ENCODE measurements at places on chromosomes 3 and 15.

GRCh38 chr3:27767000-27767399 lies 44.9 kb upstream of the EOMES start:
- no peak for DNase-seq

DNA sequence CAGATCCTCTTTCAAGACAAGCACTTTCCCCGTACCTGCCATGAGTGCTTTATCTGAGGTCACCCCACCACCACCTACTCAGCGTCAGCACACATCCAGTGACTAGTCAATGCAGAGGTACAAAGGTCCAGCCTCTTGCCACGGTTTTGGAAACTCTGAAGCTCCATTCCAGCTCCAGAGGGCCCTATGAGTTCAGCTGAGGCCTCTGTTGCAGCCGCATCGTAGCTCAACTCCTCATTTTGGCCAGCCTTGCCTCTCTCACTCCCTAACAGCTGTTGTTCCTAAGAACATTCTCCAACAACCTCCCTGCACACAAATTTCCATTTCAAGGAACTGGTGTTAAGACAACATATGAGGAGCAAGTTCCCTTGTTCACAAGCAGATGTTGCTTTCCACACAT lies 405.1 kb upstream of the PROK2 start:
- no peak for DNase-seq

DNA sequence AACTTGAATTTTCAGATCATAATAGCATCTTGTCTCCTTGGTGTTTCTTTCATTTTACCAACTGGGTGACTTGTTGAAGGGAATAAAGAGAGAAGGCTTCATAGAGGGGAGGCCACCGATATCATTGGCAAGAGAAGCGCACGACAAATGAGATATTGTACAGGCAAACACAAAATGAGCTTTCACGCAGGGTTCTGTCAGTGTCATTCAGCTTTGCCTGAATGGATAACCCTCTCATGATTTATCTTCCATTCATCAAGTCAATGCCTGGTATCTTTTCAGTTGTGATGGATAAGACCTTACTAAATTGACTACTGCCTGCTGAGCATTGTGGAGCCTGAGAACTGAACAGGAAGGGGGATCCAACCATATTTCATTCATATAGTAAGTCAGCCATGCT lies 188.6 kb upstream of the EPHA3 start:
- DNase-seq = no peak

DNA sequence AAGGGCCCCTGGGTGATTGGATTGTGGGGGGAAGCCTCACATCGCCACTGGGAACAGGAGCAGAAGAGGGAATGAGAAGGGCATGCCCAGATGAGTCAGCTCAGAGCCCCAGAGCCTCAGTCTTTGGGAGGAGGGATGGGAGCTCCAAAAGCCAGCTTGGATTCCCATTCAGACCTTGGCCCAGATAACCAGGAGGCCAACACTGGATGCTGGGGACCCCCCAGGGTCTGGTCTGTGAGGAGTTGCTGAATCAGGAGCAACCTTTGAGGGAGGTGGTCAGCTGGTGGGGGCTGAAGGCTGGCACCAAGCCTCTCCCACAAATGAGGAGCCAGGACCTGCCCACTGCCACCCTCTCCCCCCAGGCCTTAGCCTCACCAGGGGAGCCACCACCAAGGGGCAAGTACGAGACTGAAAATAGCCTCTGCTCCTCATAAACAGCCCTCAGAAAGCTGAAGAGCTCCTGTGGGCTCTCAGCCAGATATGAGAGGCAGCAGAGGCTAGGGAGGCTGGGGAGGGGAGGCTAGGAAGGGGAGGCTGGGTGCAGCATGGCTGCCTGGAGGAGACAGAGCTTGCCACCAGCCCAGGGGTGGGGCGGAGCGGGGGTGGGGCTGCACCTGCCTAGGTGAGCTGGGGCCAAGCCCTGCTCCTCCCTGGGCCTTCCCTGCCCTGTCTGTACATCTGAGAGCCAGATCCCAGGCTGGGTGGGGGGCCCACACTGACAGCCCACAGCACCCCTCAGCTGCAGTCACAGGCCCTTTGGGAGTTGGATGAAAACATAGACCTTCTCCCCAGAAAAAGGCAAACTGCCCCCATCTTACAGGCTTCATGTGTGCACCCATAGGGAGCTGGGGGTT lies 99.8 kb downstream of the SEC22A start:
- DNase-seq = no peak

DNA sequence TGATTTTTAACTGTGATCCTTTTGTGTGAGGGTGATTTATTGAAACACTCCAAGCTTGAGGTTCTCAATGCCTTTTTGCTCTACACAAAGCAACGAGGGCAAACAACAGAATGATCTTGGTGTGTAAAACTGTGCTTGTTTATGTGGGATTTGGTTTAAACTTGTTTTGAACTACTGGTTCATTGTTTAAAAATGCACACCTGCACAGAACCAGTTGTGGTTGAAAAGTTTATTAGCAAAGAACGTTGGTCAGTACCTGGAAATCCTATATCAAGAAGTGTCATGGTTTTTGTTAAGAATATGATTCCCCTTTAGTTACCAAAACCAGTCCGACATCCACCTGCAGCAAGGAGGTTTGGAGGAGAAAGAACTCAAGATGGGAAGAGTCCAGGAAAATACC lies 239.4 kb downstream of the WNT5A start:
- no peak for DNase-seq

- no peak for DNase-seq
Observed at GRCh38 chr15:99249270-99249841, at the start of gene TTC23. TSS of gene TTC23 (minus strand) at chr15:99249581. CDS start at chr15:99228712, 20,869 bp downstream.

DNA sequence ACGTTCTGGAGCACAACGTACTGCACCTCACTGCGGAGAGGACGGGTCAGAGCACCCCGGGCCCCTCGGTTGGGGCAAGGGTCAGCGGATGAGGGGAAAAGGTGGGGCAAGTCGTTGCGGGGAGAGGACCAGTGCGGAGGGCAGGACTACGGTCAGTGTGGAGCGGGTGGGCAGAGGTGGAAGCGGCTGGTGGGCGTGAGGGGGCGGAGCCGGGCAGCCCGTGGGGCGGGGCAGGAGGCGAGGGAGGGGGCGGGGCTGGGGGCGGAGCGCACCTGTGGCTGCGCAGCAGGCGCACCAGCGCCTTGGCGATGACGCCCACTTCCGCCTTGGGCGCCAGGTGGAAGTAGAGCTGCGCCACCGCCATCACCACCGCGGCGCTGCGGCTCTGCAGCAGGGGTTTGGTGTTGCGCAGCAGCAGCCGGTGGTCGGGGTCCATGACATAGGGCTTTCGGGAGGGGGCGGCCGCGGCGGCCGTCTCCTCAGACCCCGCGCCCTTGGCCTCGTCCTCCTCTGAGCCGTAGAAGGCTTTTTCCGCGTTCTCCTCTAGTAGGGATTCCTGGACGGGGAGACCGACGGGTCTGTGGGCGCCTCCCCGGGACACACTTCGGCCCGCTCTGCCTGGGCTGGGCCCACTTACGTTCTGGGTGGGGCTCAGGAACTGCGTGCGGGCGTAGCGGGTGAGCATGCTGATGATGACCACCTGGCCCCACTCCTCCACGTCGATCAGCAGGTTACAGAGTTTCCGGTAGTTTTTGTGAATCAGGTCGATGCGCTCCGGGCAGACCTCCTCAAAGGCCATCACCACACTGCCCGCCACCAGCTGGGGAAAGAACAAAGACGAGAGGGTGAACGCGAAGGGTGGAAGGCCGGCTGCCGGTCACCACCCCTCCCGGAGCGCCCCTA lies 29.2 kb downstream of the AP3B2 start:
- DNase-seq = peak; percentile 90

DNA sequence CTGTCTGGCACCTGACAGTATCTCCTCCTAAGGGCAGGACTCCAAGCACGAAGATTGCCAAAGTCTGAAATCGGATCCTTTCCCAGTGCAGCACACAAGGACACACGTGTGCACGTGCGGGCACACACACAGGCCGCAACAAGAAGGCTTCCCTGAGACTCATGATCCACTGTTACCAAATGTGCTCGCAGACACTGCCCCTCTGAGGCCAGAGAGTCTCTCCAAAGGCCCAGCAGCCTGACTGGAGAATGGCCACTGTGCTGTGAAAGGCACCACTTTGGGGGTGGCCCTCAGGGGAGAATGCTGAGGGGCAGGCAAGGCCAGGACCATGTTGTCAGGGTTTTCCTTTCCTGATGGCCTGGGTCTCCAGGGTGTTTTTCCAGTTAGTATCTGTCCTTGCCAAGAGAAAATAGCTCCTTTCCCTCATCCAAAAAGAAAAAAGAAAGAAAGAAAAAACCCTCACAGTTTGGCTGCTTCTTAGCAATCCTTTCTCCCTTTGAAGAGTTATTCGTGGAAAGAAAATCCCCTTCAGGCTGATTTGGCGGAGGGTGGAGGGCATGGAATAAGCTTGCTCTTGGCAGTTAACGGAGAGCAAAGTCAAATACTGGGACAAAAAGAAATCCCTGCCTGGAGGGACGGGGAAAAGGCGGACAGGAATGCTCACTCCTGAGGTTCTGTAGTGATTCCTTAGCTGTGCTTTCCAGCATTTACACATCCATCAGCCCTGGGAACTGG lies 112.2 kb upstream of the ETV5 start:
- no peak for DNase-seq

GRCh38 chr15:101068961-101069653 lies 149.9 kb downstream of the LRRK1 start:
- DNase-seq = no peak

DNA sequence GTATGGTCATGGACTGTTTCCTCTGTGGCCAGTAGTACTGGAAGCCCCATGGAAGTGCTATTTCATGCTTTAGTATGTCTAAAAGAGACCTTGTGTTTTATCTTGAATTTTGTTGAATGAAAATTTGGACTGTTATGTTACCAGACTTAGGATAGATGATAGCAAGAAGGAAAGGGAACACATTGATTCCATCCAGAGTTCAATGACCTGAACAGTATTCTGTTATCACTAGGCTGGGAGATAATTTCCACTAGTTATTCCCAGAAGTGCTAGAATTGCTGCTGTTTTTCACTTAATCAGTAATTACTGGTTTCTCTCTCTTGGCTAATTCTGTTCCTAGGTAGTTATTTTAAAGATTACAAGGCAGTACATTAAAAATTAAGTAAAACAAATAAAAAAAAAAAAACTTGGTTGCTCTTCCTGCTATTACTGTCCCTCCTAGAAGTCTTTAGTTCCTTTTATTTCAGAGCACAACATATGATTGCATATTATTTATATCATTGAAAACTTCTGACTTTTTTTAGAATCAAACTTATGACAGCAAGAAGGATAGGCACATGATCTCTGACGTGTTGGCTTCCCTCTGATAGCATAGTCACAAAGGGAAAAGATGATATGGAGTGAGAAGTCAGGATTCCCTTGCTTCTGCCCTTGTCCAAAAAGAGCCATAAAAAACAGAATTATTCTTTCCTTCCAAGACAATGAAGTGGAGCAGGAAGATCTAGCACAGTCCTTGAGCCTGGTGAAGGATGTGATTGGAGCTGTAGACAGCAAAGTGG lies 72.2 kb downstream of the KLHL25 start:
- DNase-seq = no peak

GRCh38 chr3:155676252-155676981 lies 68.5 kb downstream of the PLCH1 start:
- no peak for DNase-seq

GRCh38 chr15:82710926-82711490 lies 1.3 kb upstream of the AP3B2 start:
- no peak for DNase-seq

DNA sequence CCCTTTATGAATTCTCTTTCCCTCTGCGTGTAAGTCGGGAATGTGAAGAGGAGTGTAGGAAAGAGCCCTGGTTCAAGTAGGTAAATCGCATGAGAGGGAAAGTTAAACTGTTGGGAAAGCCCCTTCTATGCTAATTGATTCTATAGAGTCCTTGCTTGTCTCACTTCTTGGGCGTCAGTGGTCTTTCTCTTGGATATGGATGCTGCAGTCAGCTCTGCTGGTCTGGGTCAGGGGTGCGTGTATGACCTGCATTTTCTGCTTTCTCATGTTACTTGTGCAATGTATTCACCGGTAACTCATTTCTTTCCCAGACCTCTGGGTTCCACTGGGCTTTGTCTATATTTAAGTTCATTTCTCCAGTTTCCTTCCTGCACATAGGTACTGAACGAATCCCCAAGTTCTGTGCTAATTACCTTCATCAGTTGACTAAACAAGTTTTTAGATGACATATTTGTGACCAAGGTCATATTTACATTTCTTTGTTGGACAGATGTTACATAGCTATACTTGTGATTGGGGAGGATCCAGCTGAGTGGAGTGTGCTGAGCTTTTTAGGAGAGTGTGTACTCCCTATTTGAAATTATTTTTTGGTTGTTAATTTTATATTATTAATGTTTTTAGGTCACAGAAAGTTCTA lies 1.4 kb downstream of the SETD5 start:
- peak; percentile 50 for DNase-seq

- DNase-seq = no peak
Observed at GRCh38 chr15:58293622-58294550, 137.9 kb upstream of the LIPC start.

DNA sequence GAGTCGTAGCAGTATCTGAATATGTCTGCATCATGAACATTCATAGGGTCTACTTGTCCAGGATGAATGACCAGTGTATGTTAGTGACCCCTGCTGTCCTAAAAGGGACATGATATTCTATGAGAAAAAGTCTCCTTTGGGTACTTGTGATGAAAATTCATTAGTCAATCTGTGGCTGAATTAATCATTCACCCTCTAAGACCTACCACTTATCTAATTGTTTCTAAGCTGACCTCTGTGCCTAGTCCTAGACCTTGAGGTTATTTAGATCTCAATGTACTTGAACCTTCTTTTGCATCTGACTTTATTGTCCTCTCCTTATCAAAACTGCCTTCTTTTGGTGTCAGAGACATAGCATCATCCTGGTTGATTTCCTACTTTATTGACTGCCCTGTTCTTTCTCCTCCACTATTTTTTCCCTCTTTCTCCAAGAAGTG lies 799.3 kb downstream of the DIPK2A start:
- no peak for DNase-seq

- DNase-seq = no peak
Observed at GRCh38 chr15:64749167-64749566, 26.2 kb downstream of the RBPMS2 start.

- no peak for DNase-seq
Observed at GRCh38 chr15:48046813-48047438, 73.9 kb upstream of the SLC24A5 start.

- peak; percentile 99 for DNase-seq
Observed at GRCh38 chr3:150546226-150547044, at the start of the genes EIF2A and SERP1. TSS of gene EIF2A (plus strand) at chr3:150546787. CDS start at chr3:150546803, 16 bp downstream. TSS of gene SERP1 (minus strand) at chr3:150546496. CDS start at chr3:150546135, 361 bp downstream.

DNA sequence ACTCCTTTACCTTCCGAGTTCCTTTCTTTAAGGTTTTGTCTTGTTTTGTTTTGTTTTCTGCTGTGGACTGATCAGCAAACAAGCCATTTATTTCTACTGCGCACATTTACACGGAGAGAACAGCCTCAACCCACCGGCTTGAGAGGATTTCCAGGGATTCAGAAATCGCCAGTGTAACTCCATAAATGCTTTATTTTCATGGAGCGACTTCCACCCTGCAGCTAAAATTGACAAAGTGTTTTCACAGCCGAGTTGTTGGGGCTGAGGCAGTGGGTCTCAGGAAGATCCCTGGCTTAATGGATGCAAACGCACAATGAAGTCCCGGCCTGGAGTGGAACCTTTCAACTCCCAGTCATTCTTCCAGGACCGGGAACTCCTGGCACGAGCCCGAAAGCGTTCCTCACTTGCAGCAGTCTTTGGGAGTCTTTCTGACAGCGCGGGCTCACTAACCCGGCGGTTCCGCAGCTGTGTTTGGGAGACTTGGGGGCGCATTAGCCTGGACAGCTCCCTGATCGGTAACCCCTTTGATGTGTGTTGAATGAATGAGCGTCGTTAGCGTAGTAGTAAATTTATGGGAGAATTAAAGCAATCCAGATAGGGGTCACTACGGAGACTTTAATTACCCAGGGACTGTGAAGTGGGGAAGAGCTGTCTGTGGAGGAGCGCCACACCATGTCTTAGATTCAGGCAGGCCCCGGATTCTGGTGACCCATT lies 785 bp upstream of the MYRIP start:
- DNase-seq = no peak

GRCh38 chr3:18334837-18335601 lies 90.1 kb downstream of the SATB1 start:
- DNase-seq = no peak

GRCh38 chr15:53197426-53197839 lies 407.3 kb upstream of the ONECUT1 start:
- DNase-seq = peak; percentile 77

All from activated CD4-positive, alpha-beta T cell treated with anti-CD3 and anti-CD28 coated beads for 36 hours (primary cell).